NAMALWA (cell line): ENCODE measurements at places on chromosomes 3 and 15.

DNA sequence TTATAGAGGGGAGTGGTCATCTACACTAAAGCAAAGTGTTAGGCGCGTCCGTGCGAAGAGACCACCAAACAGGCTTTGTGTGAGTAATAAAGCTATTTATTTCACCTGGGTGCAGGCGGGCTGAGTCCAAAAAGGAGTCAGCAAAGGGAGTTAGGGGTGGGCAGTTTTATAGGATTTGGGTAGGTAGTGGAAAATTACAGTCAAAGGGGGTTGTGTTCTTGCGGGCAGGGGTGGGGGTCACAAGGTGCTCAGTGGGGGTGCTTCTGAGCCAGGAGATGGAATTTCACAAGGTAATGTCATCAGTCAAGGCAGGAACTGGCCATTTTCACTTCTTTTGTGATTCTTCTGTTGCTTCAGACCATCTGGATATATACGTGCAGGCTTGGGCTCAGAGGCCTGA, 47.1 kb downstream of the OIP5 start:
- DNase-seq, result no peak

- no peak for DNase-seq
Observed at GRCh38 chr15:52361975-52362494, 66.4 kb upstream of the MYO5C start.

GRCh38 chr3:194572944-194573491, 60.2 kb downstream of the TMEM44 start:
- no peak for DNase-seq

- DNase-seq, result no peak
Observed at GRCh38 chr3:129723558-129724324, 117.3 kb upstream of the PLXND1 start.

GRCh38 chr3:25830373-25831280, 40.7 kb downstream of the OXSM start:
- no peak for DNase-seq

- peak; percentile 51 for DNase-seq
Observed at GRCh38 chr3:51982352-51982837, 940 bp upstream of the ACY1 start.

GRCh38 chr3:128505771-128506170, 12.8 kb upstream of the GATA2 start:
- DNase-seq, result no peak

- DNase-seq, result peak; percentile 47
Observed at GRCh38 chr3:49397470-49397869, 14.3 kb downstream of the RHOA start.

- DNase-seq, result no peak
Observed at GRCh38 chr15:79349525-79349924, 38.6 kb downstream of the TMED3 start.

DNA sequence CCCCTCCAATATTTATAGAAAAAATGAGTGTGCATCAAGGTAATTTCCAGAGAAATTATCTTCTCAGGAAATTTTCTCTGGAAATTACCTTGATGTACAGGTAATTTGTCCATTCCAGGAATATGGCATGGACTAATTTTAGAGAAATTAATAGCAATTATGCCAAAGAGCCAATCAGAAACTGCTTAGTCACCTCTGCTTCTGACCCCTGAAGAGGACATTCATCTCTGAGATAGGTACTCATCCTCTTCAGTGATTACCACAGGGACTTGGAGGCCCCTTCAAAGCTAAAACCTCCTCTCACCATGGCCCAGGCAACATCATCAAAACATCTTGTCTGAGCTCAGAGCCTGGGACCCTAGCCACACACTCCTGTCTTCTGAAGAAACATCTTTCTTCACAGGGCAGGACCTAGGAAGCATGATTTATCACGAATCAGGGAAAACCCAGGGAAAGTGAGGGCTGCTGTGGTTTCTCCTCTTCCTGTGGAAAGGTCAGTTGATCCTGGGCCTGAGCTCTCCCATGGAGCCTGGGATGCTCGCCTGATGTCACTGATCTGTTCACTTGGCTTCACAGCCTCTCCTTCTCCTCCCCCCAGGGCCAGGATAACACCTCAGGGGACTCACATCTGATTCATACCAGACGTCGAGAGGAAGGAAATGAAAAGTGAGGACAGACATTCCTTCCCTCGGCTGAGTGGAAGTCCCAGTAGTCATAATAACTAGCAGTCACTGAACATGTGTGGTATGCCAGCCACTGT, 210.5 kb downstream of the DTWD1 start:
- DNase-seq, result no peak

- no peak for DNase-seq
Observed at GRCh38 chr3:188165596-188165995, 11.6 kb downstream of the LPP start.

- no peak for DNase-seq
Observed at GRCh38 chr3:78728406-78729145, 1039.2 kb downstream of the ROBO1 start.

GRCh38 chr15:92997821-92998220, 91.2 kb downstream of the RGMA start:
- DNase-seq, result no peak
